ENCODE measurements at places on chromosomes 7 and 10.

GRCh38 chr10:57260175-57260574, 899.1 kb upstream of the ZWINT start:
- peak; percentile 1 for DNase-seq

DNA sequence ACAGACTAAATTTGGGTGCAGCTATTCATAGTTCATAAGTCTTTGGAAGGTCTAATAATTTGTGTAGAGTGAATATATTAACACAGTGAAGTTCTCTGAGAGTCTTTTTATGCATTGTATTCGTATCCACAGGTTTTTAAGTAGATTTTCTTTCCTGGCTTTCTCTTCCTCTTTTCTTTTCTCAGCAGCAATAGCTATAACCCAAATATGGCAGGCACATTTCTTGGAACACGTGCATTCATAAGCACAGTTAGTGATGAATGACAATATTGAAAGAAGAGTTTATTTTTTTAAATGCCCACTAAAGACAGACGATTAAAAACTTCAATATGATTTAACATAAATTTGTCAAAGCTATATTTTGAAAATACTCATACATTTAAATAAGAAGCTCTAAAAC, 220.5 kb upstream of the MBL2 start:
- no peak for DNase-seq

DNA sequence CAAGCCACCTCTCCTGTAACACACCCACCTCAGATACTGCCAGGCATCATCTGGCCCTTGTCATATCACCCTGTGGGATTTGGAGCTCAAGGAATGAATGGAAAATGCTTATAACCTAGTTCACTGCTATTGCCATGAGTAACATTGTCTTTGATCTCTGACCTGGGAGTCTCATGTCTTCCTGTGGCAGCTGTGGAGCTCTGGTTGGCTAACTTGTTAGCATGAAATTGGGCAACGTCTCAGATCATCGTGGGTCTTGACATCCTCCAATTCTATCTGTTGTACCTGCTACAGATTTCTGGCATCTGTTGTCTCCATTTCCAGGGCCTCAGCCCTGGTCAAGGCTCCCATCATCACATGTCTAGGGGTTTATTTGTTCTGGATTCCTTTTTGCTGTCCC, 2.2 kb upstream of the TMEM270 start:
- DNase-seq = peak; percentile 15

GRCh38 chr7:51020944-51021343, 238.2 kb upstream of the GRB10 start:
- DNase-seq = no peak

- DNase-seq = no peak
Measured at GRCh38 chr10:121658611-121659010, 60.4 kb upstream of the FGFR2 start.

DNA sequence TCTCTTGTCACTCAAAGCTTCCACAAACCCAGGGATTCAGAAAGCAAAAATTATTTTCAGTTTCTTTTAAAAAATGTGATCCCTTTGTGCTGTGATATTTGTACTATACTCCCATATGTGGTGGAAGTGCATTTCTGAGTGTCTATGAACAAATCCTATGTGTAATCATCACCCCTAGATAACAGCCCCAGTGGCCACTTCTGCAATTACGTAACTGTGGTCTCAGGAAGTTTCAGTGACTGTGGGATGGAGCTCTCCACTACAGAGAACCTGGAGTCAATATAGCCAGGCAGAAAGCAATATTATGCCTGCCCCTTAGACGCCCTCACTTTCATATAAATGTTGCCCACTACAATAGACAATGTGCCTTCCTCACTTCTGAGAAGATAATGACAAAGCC, 1101.7 kb upstream of the GHITM start:
- DNase-seq = no peak

DNA sequence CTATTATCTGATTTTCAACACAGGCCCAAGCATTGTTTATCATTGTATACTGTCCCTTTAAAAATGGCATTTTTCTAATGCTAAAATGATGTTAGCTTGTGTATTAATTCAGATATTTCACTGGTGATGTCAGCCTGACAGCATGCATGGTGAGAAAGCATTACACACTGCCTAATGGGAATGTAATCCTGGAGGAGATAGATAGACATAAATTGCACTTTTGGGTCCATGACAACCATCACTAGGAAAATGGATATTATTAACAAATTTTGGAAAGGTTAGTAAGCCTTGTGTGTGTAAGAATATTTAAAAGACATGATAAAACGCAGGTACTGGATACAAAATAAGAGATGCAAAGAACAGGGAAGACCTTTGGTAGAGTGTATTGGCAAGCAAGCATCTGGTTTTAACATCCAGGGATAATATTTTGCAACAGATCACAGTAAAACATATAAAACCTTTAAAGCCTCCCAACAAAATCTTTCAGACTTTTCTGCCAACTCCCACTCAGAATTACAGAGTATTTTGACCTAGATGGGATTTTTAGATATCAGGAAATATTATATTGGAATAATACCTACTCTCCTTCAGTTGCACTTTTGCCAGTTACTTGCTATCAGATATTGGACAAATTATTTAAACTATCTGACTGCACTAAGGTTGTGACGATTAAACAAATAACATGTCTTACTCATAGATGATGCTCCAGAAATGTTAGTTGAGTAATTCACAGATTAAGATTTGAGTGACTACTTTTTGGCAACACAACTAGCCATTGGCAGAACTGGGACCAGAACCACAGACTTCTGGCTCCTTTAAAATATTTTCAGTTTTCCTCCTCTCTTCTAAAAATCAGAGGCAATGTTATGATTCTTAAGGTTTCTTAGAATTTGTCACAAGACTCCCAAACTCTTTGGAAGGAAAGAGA, 291.6 kb upstream of the SEMA3C start:
- DNase-seq = no peak

DNA sequence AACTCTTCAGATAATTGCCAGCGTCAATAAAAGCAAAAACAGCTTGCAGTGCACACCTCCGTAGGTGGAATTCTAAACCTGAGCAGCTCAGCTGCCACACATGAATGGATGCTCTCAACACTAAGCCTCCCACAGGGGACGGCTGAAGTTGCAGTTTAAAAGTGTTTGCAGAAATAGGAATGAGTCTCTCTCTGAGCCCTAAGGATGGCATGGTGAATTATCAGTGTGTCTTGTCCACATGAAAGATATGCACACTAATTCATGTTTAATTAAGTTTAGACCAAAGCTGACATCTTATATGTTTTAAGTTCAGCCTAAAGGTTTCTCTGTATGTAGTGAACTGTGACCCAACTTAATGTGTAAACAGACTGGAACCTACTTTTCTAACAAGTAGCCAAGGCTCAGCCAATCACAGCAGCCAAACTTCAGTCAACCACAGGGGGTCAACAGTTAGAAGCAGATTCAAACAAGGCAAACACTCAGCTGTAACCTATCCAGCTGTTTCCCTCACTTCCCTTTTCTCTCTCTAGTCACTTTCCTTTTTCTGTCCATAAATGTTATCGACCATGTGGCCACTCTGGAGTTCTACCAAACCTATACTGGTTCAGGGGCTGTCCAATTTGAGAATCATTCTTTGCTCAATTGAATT, 38.1 kb downstream of the CTTNBP2 start:
- no peak for DNase-seq

- DNase-seq = no peak
Measured at GRCh38 chr10:43106256-43107091, 29.6 kb downstream of the RET start.

GRCh38 chr7:50389961-50390360, 60.2 kb downstream of the FIGNL1 start:
- no peak for DNase-seq

Measured in SW 1271 (cell line).